GM23338 (cell line): ENCODE measurements at places on chromosomes 16 and 17.

DNA sequence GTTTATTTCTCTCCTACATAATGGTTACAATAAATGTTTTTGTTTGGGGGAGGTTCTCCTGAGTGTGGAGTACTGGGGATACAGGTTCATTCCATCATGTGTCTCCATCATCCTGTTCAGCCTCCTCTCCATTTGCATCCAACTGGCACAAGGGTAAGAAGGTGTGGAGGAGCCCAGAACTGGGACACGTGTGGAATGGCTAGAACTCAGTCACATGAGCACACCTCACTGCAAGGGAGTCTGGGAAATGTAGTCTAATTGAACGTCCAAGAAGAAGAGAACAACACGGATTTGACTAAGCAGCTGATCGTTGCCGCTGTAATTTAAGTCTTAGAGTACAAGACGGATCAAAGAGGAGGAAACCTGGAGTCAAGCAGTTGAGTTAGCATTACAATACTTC lies 6.1 kb downstream of the OR1A1 start:
- no peaks in the 10 kb centered on the region for H3K27me3 ChIP-seq
- H3K4me1 ChIP-seq, result no peaks in the 10 kb centered on the region
- DNase-seq, result peak; percentile 58
- H3K36me3 ChIP-seq, result no peaks in the 10 kb centered on the region
- H3K4me3 ChIP-seq, result no peak overlapping the region
- no peak overlapping the region for H3K27ac ChIP-seq

GRCh38 chr16:49277766-49278566 lies 3.7 kb downstream of the CBLN1 start:
- H3K27me3 ChIP-seq, result peaks cover 88% of the 10 kb centered on the region
- H3K4me3 ChIP-seq, result peak overlapping the region; percentile 70
- peaks cover 66% of the 10 kb centered on the region for H3K4me1 ChIP-seq

DNA sequence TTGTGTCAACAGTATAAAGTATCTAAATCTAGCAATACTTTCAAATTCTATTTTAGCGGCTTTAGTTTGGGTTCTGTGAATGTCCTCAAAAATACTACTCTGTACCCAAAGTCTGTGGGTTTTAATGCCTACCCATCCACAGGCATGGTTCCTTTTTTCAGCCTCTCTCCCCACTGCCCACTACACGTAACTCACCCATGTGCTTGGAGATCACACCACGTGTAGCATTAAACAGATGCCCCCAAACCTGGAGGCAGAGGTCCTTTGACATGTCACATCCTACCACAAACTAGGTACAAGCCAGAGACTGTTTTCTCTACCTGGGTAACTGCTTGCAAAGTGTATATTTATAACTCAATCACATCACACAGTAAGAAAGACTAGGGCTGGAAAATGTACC lies 5.4 kb downstream of the DYNC1LI2 start:
- H3K27me3 ChIP-seq, result no peaks in the 10 kb centered on the region
- H3K4me3 ChIP-seq, result no peak overlapping the region
- H3K4me1 ChIP-seq, result peaks cover 12% of the 10 kb centered on the region

DNA sequence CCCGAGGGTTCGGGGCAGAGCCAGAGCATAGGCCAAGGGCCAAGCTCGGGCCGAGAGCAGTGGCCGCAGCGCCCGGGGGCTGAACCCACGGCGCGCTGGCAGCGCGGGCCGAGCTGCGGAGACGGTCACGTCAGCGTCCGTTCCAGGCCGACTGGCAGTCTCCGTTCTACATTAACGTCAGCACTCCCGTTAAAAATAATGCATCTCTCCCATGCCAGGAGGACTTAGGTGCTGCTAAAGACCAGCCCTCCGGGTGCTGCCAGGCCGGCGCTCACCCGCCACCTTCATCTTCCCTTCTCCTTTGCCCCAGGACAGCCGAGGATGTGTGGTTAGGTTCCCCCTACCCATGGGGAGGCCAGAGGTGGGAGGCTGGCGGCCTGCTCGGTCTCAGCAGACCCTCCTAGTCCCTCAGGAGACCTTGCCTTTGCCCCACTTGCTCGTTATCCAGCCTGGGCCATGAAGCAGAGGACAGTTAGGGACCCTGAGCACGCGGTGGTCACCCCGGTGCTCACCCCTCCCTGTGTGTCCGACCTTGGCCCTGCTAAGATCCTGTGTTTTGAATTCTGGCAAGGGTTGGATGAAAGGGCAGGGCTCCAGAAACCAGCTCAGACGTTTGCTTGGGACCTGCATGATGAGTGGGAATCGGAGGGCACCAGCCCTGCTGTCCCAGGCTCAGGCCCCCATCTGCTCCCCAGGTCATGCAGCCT lies 572 bp downstream of the MPG start:
- H3K27ac ChIP-seq, result no peak overlapping the region
- H3K36me3 ChIP-seq, result no peaks in the 10 kb centered on the region
- H3K27me3 ChIP-seq, result no peaks in the 10 kb centered on the region
- H3K4me3 ChIP-seq, result peak overlapping the region; percentile 64
- H3K4me1 ChIP-seq, result peaks cover 37% of the 10 kb centered on the region

GRCh38 chr17:17766077-17766743 lies 70.6 kb downstream of the SREBF1 start:
- H3K27me3 ChIP-seq, result no peaks in the 10 kb centered on the region
- no peak overlapping the region for H3K4me3 ChIP-seq
- no peak for DNase-seq
- no peak overlapping the region for H3K27ac ChIP-seq

DNA sequence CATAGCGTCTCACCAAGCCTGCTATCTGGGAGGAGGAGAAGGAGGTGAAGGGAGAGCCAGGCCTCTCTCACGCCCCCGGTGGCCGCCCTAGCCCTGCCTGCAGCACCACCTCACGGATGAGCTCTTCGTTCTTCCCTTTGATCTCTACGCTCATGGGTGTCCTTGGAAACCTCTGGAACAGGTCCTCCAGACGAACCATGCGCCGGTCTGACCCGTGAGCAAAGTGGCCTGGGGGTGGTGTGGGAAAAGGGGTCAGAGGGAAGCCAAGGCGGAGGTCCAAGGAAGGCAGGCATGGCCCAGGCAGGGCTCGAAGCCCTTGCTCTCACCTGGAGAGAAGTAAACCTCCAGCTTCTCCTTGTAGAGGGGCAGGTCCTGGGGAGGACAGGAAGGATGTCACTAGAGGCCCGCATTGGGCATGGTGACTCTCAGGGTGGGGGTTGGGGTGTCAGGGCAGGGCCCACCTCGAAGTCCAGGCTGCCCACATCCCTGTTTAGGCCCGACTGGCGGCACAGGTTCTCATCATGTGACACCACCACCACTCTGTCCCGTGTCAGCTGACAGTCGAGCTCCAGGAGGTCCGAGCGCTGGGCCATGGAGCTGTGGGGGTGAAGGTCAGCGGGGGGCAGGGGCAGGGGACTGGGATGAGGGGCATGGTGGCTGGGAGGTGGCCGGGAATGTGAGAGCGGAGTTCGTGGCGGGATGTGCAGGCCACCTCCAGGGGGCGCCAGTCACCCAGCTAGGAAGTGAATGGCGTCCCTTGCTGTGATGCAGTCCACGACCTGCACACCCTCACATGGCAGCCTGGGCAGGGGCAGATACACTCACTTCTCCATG lies 923 bp downstream of the GDPD3 start:
- no peaks in the 10 kb centered on the region for H3K27me3 ChIP-seq
- no peak overlapping the region for H3K27ac ChIP-seq
- peak; percentile 85 for DNase-seq
- H3K36me3 ChIP-seq, result no peaks in the 10 kb centered on the region

GRCh38 chr16:7843261-7843660 lies 510.6 kb downstream of the RBFOX1 start:
- no peaks in the 10 kb centered on the region for H3K36me3 ChIP-seq
- H3K4me3 ChIP-seq, result no peak overlapping the region
- peaks cover 6% of the 10 kb centered on the region; the same call in 1 of the 2 replicates for H3K4me1 ChIP-seq
- no peak for DNase-seq

GRCh38 chr17:81432941-81433340 lies 37.7 kb downstream of the BAHCC1 start:
- H3K27me3 ChIP-seq, result no peaks in the 10 kb centered on the region
- DNase-seq, result no peak
- no peaks in the 10 kb centered on the region for H3K36me3 ChIP-seq
- no peaks in the 10 kb centered on the region for H3K4me1 ChIP-seq

DNA sequence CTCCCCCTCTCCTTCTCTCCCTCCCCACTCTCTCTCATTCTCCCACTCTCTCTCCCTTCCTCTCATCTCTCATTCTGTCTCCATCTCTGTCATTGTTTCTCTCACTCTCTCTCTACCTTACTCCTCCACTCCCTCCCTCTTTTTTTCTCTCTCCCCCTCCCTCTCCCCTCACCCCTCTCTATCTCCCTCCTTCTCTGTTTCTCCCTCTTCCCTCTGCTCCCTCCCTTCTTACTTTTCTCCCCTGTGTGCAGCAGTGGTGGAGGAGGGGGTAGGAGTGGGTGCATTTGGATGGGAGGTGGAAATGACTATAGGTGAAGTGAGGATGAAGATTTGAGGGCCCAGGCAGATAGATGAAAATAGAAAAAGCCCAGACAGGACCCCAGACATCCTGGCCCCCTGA lies 70.9 kb downstream of the HLF start:
- H3K4me3 ChIP-seq, result peak overlapping the region; percentile 42
- no peak overlapping the region for H3K27ac ChIP-seq
- DNase-seq, result no peak
- H3K27me3 ChIP-seq, result no peaks in the 10 kb centered on the region
- peaks cover 15% of the 10 kb centered on the region for H3K4me1 ChIP-seq
- H3K36me3 ChIP-seq, result no peaks in the 10 kb centered on the region

DNA sequence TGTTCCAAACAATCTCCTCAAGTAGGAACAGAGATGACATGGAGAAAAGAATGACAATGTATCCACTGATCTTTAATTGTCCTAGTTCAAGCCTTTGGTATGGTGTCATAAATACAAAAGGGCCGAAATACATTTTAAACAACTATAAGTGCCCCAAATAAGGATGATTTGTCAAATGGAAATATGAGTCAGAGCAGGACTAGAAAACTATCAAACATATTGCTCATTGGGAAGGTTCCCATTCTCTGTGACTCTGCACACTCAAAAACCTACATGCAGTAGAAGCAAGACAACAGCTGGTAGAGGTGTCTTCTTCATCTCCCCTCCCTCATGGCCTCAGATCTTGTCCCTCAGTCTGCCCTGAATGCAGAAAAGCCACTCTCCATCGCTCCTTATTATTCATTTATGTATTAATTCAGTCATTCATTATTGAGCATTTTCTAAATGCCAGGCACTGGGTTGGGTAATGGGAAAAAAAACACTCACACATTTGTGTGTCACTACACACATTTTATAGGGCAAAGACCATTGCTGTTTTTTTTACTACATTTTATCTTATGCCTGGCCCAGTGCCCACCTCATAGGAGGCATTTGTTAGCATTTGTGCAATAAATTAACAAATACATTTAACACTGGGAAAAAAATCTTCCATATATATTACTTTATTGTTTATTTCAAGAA lies 10.1 kb downstream of the CA10 start:
- no peaks in the 10 kb centered on the region for H3K27me3 ChIP-seq
- H3K27ac ChIP-seq, result no peak overlapping the region
- DNase-seq, result no peak
- no peak overlapping the region for H3K4me3 ChIP-seq

DNA sequence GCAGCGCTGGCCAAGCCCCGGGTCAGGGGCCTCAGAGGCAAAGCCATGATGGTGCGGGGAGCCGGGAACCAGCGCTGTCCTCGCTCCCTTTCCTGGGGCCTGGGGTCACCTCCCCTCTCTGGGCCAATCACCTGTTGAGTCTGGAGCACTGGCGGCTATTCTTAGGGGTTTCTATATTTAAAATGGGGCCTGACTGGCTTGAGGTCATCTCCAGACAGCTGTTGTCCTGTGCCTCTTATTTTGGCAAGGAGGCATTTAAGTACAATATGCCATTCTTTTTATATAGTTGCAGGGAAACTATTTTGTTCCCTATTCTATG lies at the start of gene COX6A2:
TSS of gene COX6A2 (minus strand) at position 82 of the 319 bp plus-strand sequence. CDS start at position 47, 35 bp downstream.
- H3K27me3 ChIP-seq, result peaks cover 46% of the 10 kb centered on the region
- H3K4me1 ChIP-seq, result no peaks in the 10 kb centered on the region
- H3K27ac ChIP-seq, result no peak within 1 kb of the TSS
- H3K4me3 ChIP-seq, result peak within 1 kb of the TSS; percentile 46
- peak; percentile 47 for DNase-seq

GRCh38 chr17:40320756-40321523 lies 12.0 kb downstream of the RARA start:
- peaks cover 20% of the 10 kb centered on the region for H3K4me1 ChIP-seq
- no peak overlapping the region for H3K27ac ChIP-seq
- no peak overlapping the region for H3K4me3 ChIP-seq
- H3K27me3 ChIP-seq, result peaks cover 24% of the 10 kb centered on the region
- H3K36me3 ChIP-seq, result no peaks in the 10 kb centered on the region

GRCh38 chr16:71402007-71402406 lies 39.8 kb downstream of the TLE7 start:
- no peak for DNase-seq
- 0 out of 2 replicates have a peak overlapping the region, but pooled peaks have one; percentile 21 for H3K27ac ChIP-seq
- H3K4me1 ChIP-seq, result peaks cover 23% of the 10 kb centered on the region
- no peaks in the 10 kb centered on the region; the same call in 1 of the 2 replicates for H3K36me3 ChIP-seq
- no peaks in the 10 kb centered on the region for H3K27me3 ChIP-seq

- H3K27me3 ChIP-seq, result no peaks in the 10 kb centered on the region
- peaks cover 49% of the 10 kb centered on the region for H3K36me3 ChIP-seq
- H3K27ac ChIP-seq, result no peak overlapping the region
- no peak overlapping the region for H3K4me3 ChIP-seq
These were observed 19.8 kb downstream of the EARS2 start for GRCh38 chr16:23537390-23537789.

DNA sequence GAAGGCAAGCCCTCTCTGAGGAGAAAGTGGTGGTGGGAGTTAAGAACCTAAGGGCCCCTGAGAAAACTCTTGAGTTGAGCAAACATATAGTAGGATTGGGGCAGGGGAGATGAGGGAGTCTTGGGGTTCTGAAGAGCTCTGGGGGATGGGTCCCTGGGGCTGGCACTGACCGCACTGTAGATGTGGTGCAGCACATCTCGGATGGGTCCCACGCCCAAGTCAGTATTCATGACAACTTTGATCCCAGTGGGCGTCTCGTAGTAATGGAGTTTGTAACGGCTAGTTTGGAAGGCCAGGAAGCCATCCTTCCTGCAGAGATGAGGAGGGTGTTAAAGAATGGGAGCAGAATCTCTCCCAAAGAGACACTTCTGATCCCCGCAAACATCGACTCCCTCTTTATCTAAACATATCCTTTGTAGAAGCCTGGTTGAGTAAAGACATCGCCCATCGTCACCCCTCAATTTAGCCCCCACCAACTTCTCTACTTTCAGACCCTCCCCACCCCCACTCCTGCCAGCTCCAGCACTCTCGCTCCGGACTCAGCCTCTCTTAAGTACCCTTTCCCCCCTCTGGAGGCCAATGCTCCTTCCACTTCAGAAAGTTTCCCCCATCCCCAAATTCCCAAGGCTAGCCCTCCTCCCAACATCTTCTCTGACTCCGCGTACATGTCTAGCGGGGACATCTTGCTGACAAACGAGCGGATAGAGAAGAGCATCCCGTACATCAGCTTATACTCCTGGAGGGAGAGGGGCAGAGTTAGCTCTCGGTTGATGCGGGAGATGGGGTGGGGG lies 710 bp downstream of the TRAPPC1 start:
- no peaks in the 10 kb centered on the region for H3K36me3 ChIP-seq
- H3K4me1 ChIP-seq, result peaks cover 19% of the 10 kb centered on the region
- no peak overlapping the region for H3K27ac ChIP-seq
